ENCODE measurements at places on chromosomes 3 and 15. TPM values are rescaled to one million over a fixed set of nuclear protein-coding genes. Genes with fewer than 3 reads are reported as not detected.

Gene NLGN1
- total RNA-seq = 18.4 TPM

Gene GMNC
- total RNA-seq = 2.5 TPM

Gene RTP4
- total RNA-seq = 2.3 TPM

Gene SEMA4B
- 14.8 TPM for total RNA-seq

Gene AP3B2
- total RNA-seq = not detected

Gene DUOXA2
- not detected for total RNA-seq

DNA sequence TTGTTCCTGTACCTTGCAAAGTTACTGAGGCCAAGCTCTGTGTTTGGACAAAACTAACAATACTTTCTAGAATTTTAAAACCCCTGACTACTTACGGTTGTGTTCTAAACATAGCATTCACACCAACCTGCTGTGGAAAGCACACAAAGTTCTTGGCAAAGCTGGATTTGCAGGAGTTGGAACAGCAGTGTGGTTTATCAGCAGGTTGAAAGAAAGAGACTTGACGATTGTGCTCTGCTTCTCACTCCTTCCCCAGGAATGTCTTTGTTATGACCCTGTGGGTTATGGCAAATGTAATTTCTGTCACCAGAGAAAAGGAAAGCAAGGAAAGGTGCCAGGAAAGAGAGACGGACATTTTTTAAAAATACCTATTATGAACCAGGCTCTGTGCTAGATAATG, 165.5 kb upstream of the TGFBR2 start:
- H3K36me3 ChIP-seq = no peaks in the 10 kb centered on the region
- H3K4me1 ChIP-seq = peaks cover 45% of the 10 kb centered on the region
- H3K4me3 ChIP-seq = no peak overlapping the region
- no peaks in the 10 kb centered on the region for H3K27me3 ChIP-seq
- H3K27ac ChIP-seq = peak overlapping the region; percentile 83

DNA sequence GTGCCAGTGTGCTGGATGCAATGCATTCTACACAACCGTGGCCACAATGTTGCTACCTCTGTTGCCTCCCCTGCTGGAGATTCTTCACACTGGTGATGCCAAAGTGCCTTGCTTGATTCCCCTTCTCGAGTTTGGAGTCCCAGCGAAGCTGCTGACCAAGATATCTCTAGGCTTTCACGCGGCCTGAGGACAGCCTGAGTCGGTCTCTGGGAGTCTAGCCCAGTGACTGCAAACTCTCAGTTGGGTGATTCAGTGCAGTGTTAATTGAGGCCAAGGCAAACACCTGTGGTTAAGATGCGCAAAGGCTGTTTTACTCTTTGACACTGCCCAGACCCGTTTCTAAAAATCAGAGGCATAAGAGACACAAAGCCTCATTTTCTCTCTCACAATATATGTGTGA, 434.4 kb downstream of the NR2F2 start:
- no peak overlapping the region for H3K4me3 ChIP-seq
- H3K36me3 ChIP-seq = no peaks in the 10 kb centered on the region
- H3K27ac ChIP-seq = no peak overlapping the region
- no peaks in the 10 kb centered on the region for H3K4me1 ChIP-seq

- H3K27me3 ChIP-seq = no peaks in the 10 kb centered on the region
- no peak overlapping the region for H3K4me3 ChIP-seq
- H3K4me1 ChIP-seq = no peaks in the 10 kb centered on the region
- H3K27ac ChIP-seq = no peak overlapping the region
- H3K36me3 ChIP-seq = no peaks in the 10 kb centered on the region
Measured at GRCh38 chr3:27201492-27201891, 167.7 kb downstream of the NEK10 start.

GRCh38 chr3:169842960-169843359, 26.8 kb downstream of the LRRC31 start:
- H3K4me3 ChIP-seq = no peak overlapping the region
- no peaks in the 10 kb centered on the region for H3K27me3 ChIP-seq
- no peaks in the 10 kb centered on the region for H3K36me3 ChIP-seq
- no peak for DNase-seq

DNA sequence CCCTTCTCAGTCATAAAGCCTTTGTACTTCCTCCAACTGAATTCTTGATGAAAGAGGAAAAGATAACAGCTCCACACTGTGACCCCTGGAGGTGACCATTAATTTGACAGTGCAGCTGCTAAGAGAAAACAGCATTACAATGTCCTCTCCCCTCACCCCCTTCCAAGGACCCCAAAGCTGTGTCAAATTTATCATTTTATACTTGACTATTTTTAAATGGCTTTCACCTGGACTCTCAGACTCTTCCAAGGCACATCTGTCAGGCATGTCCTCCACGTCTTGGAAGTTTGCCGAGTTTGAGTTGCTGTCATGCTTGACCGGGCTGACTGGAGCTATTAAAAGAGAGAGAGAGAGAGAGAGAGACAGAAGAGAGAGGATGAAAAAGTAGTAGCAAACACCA, 236.5 kb downstream of the WDR72 start:
- no peak overlapping the region for H3K27ac ChIP-seq
- H3K27me3 ChIP-seq = no peaks in the 10 kb centered on the region
- H3K4me3 ChIP-seq = no peak overlapping the region
- no peaks in the 10 kb centered on the region for H3K36me3 ChIP-seq
- DNase-seq = no peak
- H3K4me1 ChIP-seq = no peaks in the 10 kb centered on the region

GRCh38 chr3:43999728-44000319, 241.9 kb upstream of the TOPAZ1 start:
- no peaks in the 10 kb centered on the region for H3K36me3 ChIP-seq
- no peak overlapping the region for H3K27ac ChIP-seq
- peaks cover 26% of the 10 kb centered on the region for H3K4me1 ChIP-seq
- no peak for DNase-seq

GRCh38 chr3:125147491-125147820, 65.1 kb downstream of the SLC12A8 start:
- peaks cover 91% of the 10 kb centered on the region for H3K4me1 ChIP-seq
- peak overlapping the region; percentile 96 for H3K27ac ChIP-seq
- DNase-seq = no peak
- no peaks in the 10 kb centered on the region for H3K36me3 ChIP-seq
- H3K4me3 ChIP-seq = no peak overlapping the region

DNA sequence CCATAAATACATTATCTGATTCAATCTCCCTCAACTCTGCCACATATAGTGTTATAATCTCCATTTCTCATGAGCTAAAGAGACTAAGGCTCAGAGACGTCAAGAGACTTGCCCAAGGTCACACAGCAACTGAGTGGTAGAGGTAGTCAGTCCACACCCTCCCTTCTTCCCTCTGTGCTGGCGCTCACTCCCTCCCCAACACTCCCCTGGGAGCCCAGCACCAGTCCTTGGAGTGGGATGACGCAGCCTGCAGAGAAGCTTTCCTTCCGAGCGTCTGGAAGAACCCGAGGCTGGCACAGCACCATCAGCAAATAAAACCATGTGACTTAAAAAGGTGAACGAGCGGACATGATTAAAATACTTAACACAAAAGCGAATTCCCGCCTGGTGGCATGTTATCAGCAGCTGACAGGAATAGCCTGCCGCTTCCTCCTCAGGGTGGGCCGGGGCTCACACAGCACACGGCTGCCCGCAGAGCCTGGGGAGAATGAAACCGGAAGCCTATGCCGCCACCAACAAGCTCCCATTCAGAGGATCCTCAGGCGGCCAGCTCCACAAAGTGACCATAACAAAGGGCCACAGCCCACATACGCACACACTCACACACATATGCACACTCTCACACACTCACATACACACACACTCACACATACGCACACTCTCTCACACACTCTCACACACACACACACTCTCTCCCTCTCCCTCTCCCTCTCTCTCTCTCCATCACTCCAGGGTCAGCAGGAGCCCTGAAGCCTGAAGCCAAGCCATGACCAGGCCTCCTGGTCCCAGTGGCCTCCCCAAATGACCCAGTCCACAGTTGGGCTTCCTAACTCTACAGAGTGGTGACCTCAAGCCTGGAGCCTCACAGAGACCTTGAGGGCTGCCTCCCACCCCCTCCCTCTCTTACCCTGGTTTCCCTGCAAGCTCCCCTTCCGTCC, 120.5 kb downstream of the XXYLT1 start:
- H3K27me3 ChIP-seq = no peaks in the 10 kb centered on the region
- H3K4me3 ChIP-seq = peak overlapping the region; percentile 13
- H3K4me1 ChIP-seq = peaks cover 79% of the 10 kb centered on the region
- peak overlapping the region; percentile 87 for H3K27ac ChIP-seq
- H3K36me3 ChIP-seq = no peaks in the 10 kb centered on the region

DNA sequence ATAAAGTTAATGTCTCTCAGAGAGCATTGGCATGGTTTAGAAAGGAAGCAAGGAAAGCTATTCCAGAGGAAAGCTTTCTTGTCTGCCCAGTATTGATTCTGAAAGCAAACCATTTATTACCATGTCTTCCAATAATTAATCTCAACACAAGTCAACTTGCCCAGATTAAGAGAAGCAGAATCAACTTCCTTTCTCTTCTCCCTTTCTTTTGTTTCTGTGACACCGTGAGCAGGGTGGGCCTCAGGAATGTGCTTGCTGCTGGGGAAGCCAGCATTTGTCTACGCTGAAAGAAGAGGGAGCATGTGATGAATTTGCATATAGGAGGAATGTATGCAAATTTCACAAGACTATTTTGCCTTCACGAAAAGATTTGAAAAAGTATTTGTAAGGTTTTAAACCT, 368.6 kb upstream of the ROPN1 start:
- no peaks in the 10 kb centered on the region for H3K4me1 ChIP-seq
- H3K27me3 ChIP-seq = no peaks in the 10 kb centered on the region
- H3K36me3 ChIP-seq = no peaks in the 10 kb centered on the region
- no peak overlapping the region for H3K27ac ChIP-seq
- DNase-seq = no peak
- H3K4me3 ChIP-seq = no peak overlapping the region

DNA sequence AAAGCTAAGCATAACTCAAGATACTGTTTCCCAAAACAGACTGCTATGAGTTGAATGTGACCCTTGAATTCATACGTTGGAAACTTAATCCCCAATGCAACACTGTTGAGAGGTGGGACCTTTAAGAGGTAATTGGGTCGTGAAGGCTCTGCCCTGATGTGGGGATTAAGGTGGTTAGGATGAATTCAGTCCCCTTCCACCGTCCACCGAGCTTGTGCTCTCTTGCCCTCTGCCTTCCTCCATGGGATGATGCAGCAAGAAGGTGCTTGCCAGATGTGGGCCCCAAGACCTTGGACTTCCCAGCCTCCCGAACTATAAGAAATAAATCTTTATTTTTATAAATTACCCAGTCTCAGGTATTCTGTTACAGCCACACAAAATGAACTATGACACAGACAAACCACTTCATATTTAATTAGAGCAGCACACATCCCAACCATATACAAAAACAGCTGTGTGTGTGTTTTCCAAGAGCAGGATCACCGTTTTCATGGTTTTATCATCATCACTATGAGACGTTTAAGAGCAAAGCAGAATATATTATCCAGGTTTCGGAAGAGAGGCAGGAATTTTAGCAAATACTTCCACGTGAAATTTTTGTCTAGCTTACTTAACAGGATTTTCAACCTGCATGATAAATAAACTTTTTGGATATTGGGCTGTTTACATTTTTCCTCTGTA, 61.2 kb downstream of the CD200R1L start:
- H3K27me3 ChIP-seq = no peaks in the 10 kb centered on the region
- no peaks in the 10 kb centered on the region for H3K36me3 ChIP-seq
- no peaks in the 10 kb centered on the region for H3K4me1 ChIP-seq
- no peak overlapping the region for H3K27ac ChIP-seq
- no peak overlapping the region for H3K4me3 ChIP-seq
- DNase-seq = no peak

DNA sequence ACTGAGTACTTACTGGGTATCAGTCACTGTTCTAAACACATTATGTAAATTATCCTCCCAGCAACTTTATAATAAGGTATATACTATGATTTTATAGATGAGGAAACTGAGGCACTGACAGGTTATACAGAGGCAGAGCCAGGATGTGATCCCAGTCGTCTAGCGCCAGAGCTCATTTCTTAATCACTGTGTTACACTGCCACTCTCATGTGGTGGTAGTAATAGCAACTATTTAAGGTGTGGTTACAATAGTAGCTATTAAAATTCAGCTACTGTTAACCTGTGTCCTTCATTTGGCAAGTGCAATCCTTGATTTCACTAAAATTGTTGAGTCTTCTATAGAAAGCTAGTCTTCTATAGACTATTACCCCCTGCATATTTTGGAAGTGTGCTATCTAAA, 43.1 kb upstream of the TRPC1 start:
- H3K27ac ChIP-seq = no peak overlapping the region
- H3K4me3 ChIP-seq = no peak overlapping the region
- H3K36me3 ChIP-seq = no peaks in the 10 kb centered on the region

GRCh38 chr3:68667346-68667745, 265.0 kb downstream of the TAFA4 start:
- no peaks in the 10 kb centered on the region for H3K4me1 ChIP-seq
- no peaks in the 10 kb centered on the region for H3K27me3 ChIP-seq
- H3K27ac ChIP-seq = no peak overlapping the region
- DNase-seq = no peak

Gene DNAJA4
- 94.3 TPM for total RNA-seq

DNA sequence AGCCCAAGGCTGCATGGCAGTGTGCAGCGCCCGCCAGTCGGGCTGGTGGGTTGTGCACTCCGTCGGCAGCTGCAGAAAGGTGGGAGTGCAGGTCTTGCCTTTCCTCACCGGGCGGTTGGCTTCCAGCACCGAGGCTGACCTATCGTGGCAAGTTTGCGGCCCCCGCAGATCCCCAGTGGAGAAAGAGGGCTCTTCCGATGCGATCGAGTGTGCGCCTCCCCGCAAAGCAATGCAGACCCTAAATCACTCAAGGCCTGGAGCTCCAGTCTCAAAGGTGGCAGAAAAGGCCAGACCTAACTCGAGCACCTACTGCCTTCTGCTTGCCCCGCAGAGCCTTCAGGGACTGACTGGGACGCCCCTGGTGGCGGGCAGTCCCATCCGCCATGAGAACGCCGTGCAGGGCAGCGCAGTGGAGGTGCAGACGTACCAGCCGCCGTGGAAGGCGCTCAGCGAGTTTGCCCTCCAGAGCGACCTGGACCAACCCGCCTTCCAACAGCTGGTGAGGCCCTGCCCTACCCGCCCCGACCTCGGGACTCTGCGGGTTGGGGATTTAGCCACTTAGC, 4.3 kb downstream of the ISL2 start:
- peaks cover 6% of the 10 kb centered on the region for H3K4me1 ChIP-seq
- peak overlapping the region; percentile 53 for H3K4me3 ChIP-seq
- no peak for DNase-seq
- no peak overlapping the region for H3K27ac ChIP-seq
- H3K36me3 ChIP-seq = no peaks in the 10 kb centered on the region
- H3K27me3 ChIP-seq = peaks cover 100% of the 10 kb centered on the region

- peaks cover 32% of the 10 kb centered on the region for H3K4me1 ChIP-seq
- H3K27me3 ChIP-seq = no peaks in the 10 kb centered on the region
- DNase-seq = peak; percentile 82
- H3K27ac ChIP-seq = peak within 1 kb of the TSS; percentile 82
- peaks cover 21% of the 10 kb centered on the region for H3K36me3 ChIP-seq
Measured at GRCh38 chr3:49165771-49166751, at the start of gene CCDC71. CCDC71 (minus strand) TSS chr3:49166331; CDS start chr3:49164208, 2,123 bp downstream.

GRCh38 chr15:51132384-51133139, 37.9 kb upstream of the TNFAIP8L3 start:
- peak; percentile 40 for DNase-seq
- no peaks in the 10 kb centered on the region for H3K4me1 ChIP-seq
- H3K27me3 ChIP-seq = no peaks in the 10 kb centered on the region
- no peak overlapping the region for H3K4me3 ChIP-seq
- no peaks in the 10 kb centered on the region for H3K36me3 ChIP-seq

GRCh38 chr3:105944276-105944675, 75.5 kb upstream of the CBLB start:
- DNase-seq = no peak
- H3K4me3 ChIP-seq = no peak overlapping the region
- no peaks in the 10 kb centered on the region for H3K27me3 ChIP-seq
- no peaks in the 10 kb centered on the region for H3K4me1 ChIP-seq
- no peaks in the 10 kb centered on the region for H3K36me3 ChIP-seq

Gene ABHD5
- total RNA-seq = 24.8 TPM

All from heart left ventricle (tissue), 16 donors.